ENCODE measurements at places on chromosomes 16 and 17.

DNA sequence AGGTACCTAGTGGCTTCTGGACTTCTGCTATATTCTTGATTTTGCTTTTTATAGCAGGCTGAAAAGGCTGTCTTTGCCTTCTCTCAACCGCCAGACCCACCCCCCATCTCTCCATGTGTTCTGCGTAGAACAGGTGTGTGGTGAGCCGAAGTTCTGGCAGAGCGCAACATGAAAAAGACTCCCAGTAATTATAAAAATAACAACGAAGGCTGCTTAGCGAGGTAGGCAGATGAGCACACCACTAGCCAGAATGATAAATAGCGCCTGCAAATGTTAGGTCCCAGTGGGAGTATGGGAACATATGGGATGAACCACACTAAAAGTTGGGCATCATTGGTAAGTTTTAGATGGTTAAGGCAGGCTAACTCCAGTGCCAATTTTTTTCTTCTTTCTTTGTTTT lies 14.0 kb upstream of the RBFOX1 start:
- no peak for DNase-seq

DNA sequence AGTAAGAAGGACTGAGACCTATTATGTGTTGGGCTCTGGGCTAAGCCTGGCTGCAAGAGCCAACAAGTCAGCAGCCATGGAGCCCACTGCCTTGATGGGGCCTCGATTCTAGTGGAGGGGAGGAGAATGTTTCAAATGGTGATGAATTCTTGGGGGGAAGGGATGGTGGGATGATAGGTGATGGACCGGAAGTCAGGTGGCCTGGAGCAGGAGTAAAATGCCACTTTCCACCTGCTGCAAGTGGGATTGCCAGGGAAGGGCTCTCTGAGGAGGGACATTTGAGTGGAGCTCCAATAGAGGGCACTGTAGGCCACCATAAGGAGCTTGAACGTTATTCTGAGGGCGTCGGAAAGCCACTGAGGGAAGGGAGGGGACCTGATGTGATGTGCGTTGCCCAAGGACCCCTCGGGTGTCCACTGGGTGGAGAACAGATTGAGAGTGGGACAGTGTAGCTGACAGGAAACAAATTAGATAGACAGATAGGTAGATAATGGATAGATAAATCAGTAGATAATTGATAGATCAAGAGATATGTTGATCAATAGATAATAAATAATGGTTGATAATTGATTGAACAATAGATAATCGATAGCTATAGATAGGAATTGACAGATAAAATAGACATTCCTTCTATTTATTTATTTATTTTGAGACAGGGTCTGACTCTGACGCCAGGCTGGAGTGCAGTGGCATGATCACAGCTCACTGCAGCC lies 18.2 kb upstream of the NXPH3 start:
- DNase-seq: no peak

- no peak for DNase-seq
These were observed 54.6 kb downstream of the TBC1D16 start for GRCh38 chr17:79981090-79981489.

- no peak for DNase-seq
These were observed 108.6 kb downstream of the BANP start for GRCh38 chr16:88059701-88060386.

GRCh38 chr16:75589306-75589705 lies 23.1 kb downstream of the GABARAPL2 start:
- DNase-seq: no peak

DNA sequence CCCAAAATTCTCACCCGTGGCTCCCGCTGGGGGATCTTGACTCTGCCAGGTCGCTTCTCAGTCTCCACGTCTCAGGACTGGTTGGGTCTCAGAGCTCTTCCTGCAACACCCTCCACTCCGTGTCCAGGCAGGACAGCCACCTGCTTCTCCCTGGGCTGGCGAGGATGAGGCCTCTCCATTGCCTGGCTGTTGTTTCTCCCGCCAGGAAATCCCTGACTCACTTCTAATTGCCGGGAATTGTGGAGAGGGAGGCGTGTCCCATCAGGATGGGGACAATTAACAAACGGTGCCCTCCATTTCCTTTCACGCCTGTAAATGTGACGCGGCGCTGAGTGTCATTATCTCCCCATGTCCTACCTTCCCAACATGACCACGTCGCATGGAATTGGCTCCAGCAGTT lies 204.5 kb downstream of the RBFOX3 start:
- no peak for DNase-seq

GRCh38 chr16:63618896-63619485 lies 1502.9 kb downstream of the CDH11 start:
- no peak for DNase-seq

DNA sequence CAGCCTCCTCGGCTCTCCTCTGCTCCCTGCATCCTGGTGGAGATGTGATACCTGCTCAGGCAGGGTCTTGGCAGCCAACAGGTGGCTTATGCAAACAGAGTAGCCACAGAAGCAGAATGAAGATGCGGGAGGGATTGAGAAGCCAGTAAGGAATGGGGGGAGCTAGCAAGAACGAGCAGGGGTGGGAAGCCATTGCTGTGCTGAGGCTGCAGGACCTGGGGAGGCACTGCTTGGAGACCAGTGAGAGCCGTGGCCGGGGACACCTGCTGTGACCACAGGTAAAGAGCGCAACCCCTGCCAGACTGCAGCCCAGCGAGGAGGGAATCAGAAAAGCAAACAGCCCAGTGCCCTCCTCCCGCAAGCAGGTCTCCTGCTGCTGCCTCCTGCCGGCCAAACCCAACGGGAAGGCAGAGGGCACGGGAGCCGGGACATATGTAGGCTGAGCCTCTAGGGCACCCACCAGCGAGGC lies 14.7 kb downstream of the AIPL1 start:
- no peak for DNase-seq

DNA sequence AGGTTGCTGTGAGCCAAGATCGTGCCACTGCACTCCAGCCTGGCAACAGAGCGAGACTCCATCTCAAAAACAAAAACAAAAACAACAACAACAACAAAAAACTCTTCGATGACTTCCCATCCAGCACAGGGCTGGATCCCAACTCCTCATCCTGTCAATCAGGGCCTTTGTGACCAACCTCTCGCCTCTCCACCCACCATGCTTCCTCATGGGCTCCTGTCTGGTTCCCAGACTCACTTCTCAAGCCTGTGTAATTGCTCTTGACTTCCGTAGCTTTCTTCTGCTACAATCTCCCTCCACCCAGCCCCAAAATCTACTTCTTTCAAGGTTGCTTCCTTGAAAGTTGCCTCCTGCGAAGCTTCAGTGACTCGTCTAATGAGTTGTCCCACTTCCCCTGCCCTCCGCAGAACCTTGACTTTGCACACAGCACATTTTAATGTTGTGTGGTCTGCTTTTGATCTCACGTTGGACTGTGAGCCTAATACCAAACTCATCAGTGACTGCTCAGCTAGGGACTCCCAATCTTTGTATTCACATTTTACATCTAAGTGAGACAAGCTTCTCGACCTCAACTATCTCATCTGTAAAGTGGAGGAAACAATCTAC lies 936 bp upstream of the RASL10B start:
- DNase-seq: no peak

GRCh38 chr17:28497931-28498330 lies 8.2 kb upstream of the FOXN1 start:
- no peak for DNase-seq

DNA sequence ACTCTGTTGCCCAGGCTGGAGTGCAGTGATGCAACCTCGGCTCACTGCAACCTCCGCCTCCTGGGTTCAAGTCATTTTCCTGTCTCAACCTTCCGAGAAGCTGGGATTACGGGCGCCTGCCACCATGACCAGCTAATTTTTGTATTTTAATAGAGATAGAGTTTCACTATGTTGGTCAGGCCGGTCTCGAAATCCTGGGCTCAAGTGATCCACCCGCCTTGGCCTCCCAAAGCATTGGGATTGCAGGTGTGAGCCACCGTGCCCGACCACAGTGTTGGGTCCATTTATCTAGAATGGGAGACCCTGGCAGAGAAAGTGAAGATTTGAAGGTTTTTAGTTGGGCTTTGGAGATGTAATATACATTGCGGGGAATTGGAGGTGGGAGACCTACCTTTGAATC lies 70.1 kb downstream of the SNX29 start:
- DNase-seq: no peak

- no peak for DNase-seq
These were observed 165.4 kb downstream of the AIPL1 start for GRCh38 chr17:6269478-6269877.

DNA sequence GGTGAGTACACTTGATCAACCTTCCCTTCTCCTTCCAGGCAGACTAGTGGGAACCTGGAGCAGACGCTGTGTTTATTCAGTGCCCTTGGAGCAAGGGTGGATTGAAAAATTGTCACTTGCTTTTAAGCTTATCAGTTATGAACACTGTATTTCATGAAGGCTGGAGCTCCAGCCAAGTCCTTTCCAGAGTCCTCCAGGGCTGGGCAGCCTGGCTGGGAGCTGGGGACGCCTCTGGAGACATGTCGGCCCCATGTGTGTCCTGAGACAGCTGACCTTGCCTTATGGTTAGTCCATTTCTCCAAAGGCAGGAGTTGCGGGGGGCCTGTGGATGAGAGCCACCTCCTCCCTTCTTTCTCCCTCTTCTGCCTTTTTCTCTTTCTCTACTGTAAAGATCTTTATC lies 67.0 kb downstream of the RAP1GAP2 start:
- DNase-seq: no peak

DNA sequence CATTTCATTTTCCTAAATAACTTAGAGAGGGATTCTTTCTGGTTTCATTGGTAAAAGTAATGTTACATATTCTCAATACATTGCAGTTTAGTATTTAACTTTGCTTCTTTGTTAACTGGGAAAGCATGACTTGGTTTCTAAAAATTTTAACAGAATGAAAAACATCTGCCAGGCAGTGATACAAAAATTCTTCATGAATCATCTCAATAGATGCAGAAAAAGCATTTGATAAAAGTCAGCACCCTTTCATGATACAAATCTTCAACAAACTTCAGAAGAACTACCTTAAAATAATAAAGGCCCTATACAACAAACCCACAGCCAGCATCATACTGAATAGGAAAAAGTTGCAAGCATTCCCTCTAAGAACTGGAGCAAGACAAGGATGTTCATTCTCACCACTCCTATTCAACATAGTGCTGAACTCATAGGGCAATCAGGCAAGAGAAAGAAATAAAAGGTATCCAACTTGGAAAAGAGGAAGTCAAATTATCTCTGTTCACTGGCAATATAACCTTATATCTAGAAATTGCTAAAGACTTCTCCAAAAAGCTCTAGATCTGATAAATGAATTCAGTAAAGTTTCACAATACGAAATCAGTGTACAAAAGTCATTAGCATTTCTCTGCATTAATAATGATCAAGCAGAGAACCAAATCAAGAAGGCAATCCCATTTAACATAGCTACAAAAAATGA lies 50.4 kb downstream of the SLFN5 start:
- no peak for DNase-seq

- DNase-seq: peak; percentile 90
These were observed at the start of gene RPL19 for GRCh38 chr17:39200070-39200879. Gene RPL19 (plus strand): TSS chr17:39200283. CDS start chr17:39200345, 62 bp downstream.

DNA sequence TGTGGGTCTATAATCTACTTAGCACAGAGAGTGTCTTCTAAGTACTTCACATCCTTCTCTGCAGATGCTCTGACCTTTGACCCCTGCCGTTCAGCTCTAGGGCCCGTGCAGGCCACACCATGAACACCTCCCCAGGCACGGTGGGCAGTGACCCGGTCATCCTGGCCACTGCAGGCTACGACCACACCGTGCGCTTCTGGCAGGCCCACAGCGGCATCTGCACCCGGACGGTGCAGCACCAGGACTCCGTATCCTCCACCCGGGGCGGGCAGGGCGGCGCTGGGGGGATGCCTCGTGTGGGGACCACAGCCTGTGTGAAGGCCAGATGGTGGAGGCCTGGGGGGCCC lies 686 bp downstream of the MLST8 start:
- no peak for DNase-seq

DNA sequence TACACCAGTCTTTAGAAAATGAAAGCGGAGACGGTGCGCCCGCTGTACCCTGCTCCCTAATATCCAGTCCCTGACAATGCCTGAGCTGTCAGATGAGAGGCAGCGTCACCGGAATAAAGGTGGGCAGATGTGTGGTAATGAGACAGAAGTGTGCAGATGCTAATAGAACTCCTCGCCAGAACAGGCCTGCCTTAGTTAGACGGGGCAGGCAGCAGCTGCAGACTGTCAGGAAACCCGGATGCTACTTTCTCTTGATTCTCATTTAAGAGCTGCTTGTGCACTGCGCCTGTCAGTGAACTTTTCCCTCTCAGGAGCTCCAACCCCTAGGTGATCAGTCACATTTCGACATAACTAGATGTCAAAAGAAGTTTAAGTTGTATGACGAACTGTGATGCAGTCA lies 221.8 kb upstream of the IRX3 start:
- no peak for DNase-seq

GRCh38 chr17:57888311-57889216 lies 38.7 kb upstream of the MRPS23 start:
- DNase-seq: no peak

- DNase-seq: no peak
These were observed 19.0 kb downstream of the JUP start for GRCh38 chr17:41767324-41768042.
